ENCODE measurements at places on chromosomes 4 and X. TPM values are rescaled to one million over a fixed set of nuclear protein-coding genes. Genes with fewer than 3 reads are reported as not detected.

MED28 gene
- total RNA-seq, result 49.6 TPM

KLHL34 gene
- total RNA-seq, result 0.26 TPM

DNA sequence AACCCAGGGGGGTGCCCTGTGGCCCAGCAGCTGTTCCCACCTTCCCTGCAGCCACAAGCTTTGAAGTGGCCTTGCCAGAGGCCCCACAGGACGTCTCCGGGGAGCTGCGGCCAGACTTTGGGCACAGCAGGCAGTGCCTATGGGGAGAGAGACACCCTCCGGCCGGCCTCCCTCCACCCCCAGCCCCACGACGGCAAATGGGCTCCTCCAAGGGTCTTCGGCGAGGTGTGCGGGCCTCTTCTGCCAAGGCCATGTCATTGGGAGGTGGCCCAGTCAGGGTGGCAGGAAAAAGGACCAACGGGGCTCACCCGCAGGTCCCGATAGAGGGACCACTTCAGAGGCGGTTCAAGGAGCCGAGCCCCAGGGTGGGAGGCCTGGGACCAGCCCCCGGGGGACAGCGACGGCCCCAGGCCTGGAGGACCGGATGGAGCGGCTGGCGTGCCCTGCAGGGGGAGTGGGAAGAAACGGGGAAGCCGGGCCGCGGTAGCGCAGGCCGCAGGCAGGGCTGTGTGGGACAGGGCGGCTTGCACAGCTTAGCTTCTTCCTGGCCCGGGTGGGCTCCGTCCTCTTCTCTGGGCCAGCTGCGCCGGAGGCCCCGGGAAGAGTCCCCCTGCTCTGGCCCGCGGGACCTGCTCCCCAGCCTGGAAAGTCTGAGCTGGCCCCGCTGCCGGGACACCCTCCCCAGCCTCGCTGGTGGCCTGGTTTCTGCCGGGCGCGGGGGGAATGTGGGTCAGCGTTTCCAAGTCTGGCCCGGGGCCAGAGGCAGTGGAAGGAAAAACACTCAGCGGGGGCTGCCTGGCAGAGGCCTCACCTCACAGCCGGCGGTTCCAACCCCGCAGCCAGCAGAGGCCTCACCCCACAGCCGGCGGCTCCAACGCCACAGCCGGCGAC lies 21.9 kb upstream of the SPON2 start:
- H3K27ac ChIP-seq, result no peak overlapping the region
- no peak for DNase-seq
- H3K4me1 ChIP-seq, result peaks cover 13% of the 10 kb centered on the region
- no peaks in the 10 kb centered on the region for H3K27me3 ChIP-seq

DNA sequence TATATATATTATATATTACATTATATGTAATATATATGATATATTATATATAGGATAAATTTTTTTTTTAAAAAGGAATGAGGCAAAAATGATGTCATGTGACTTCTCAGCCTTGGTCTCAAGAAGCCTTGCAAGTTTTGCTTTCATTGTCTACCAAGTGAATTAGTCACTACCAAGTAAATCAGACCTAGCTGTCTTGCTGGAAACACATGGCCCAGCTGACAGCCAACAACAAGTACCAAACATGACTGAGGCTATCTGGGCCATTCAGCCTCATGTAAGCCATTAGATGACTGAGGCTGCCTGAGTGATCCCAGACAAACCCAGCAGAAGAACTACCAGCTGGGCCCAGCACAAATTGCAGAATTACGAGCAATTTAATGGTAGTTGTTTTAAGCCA lies 44.9 kb downstream of the HAND2 start:
- no peak overlapping the region for H3K4me3 ChIP-seq
- H3K27ac ChIP-seq, result no peak overlapping the region
- DNase-seq, result no peak

GRCh38 chr4:88054901-88055300 lies 47.5 kb downstream of the PKD2 start:
- H3K4me3 ChIP-seq, result no peak overlapping the region
- H3K36me3 ChIP-seq, result peaks cover 17% of the 10 kb centered on the region
- DNase-seq, result no peak
- H3K4me1 ChIP-seq, result no peaks in the 10 kb centered on the region

GRCh38 chrX:6021316-6022091 lies 207.2 kb downstream of the NLGN4X start:
- no peak overlapping the region for H3K27ac ChIP-seq
- H3K27me3 ChIP-seq, result no peaks in the 10 kb centered on the region
- no peak for DNase-seq
- H3K4me3 ChIP-seq, result no peak overlapping the region
- no peaks in the 10 kb centered on the region for H3K4me1 ChIP-seq

SOX3 gene
- not detected for total RNA-seq

ARAP2 gene
- total RNA-seq, result 54.9 TPM
